ENCODE measurements at places on chromosomes 2 and 18. TPM values are rescaled to one million over a fixed set of nuclear protein-coding genes. Genes with fewer than 3 reads are reported as not detected.

DNA sequence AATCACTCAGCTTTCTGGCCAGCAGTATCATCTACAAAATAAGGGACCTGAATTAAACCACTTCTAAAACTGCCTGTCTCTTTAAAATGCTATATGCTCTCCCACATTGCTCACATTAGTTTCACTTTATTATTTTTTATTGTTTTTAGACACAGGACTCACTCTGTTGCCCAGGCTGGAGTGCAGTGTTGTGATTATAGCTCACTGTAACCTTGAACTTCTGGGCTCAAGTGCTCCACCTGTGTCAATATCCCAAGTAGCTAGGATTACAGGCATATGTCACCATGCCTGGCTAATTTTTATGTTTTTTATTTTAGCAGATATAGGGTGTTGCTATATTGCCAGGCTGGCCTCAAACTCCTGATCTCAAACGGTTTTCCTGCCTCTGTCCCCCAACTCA is 591.3 kb upstream of the ZNF804A start:
- DNase-seq, result no peak

- DNase-seq, result no peak
Measured at GRCh38 chr2:54013996-54014395, 43.2 kb upstream of the PSME4 start.

LOXHD1 gene
- total RNA-seq, result not detected

CHRND gene
- total RNA-seq, result not detected

DNA sequence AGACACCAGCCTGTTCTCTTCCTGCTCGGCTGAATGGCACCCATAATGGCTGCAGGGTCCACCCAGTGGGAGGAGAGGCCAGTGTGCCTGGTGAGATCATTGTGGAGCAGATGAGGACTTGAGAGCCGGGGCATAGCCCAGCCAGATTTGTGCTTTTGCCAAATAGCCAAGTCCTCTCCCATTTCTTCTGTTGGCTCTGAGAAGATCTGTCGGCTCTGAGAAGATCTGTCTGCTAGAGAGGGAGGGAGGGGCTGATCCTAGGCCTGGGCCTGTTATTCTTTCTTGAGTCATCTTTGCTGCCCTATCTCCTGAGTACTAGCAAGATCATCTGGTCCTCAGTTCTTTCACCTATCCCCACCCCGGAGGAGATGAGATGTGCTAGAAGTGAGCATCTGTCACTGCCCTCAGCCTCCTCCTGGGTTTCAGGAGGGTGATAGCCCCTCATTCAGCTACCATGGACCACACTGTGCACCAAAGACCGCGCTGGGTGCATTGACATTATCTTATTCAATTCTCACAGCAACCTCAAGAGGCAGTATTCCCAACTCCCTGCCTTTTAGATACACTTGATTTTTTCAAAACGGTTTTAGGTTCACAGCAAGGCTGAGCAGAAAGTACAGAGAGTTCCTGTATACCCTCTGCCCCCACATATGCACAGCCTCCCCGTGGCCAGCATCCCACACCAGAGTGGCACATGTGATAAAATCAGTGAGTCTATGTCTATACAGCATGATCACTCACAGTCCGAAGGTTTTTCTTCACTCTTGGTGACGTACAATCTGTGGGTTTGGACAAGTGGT is 98.6 kb downstream of the CAPN13 start:
- DNase-seq, result no peak

- no peak for DNase-seq
Measured at GRCh38 chr18:76741346-76741745, 81.0 kb upstream of the ZNF236 start.

DNA sequence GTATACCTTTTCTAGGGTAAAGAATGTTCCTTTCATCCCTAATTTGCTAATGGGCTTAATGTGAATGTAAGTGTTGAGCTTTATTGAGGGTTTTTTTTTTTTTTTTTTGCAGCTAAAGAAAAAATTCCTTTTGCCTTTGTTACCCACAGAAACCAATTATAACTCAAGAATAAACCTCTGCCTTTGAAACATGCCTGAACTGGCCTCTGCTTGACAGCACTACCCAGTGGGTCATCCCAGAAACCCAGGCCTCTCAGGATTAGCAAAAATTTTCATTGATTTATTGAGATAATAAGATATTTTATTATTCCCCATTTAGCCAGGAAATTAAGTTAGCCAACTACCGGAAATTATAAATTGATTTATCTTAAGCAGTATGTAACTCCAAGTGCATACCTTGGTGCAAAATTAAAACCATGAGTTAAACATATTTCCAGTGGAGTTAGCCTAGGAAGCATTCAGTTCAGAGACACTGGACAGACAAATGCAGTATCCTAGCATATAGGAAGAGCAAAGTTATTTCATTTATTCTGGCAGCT is 67.0 kb upstream of the RASGRP3 start:
- no peak for DNase-seq

CCDC68 gene
- not detected for total RNA-seq

DLX1 gene
- total RNA-seq, result not detected

GRCh38 chr18:7890075-7890474 is 323.0 kb downstream of the PTPRM start:
- DNase-seq, result no peak

DNA sequence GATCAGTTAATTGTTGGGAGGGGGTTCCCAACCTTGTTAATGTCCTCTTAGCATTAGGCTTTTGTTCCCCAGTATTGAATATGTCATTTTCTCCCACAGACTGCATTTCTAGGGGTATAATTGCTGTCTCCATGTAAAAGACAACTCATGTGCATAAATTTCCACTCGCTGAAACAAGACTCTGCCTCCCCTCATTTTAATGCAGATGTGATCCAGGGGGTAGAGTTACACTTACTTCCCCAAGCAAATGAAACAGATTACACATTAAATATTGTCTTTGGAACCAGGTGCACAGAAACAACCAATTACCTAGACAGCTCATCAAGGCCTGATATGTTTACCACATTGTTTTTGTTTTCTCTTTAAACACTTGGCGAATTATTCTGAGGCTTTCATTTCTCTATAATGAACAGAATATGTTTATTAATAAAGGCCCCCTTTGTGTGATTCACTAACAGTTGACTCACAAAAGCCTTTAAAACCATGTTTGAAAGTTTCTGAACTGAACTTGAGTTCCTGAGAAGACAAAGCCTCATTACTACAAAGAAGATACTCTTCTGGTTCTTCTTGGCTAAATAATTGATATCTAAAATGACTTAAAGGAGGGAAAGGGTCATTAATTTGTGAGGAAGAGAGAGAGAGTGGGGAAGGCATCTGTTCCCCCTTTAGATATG is 15.0 kb upstream of the ACVR1 start:
- no peak for DNase-seq

DNA sequence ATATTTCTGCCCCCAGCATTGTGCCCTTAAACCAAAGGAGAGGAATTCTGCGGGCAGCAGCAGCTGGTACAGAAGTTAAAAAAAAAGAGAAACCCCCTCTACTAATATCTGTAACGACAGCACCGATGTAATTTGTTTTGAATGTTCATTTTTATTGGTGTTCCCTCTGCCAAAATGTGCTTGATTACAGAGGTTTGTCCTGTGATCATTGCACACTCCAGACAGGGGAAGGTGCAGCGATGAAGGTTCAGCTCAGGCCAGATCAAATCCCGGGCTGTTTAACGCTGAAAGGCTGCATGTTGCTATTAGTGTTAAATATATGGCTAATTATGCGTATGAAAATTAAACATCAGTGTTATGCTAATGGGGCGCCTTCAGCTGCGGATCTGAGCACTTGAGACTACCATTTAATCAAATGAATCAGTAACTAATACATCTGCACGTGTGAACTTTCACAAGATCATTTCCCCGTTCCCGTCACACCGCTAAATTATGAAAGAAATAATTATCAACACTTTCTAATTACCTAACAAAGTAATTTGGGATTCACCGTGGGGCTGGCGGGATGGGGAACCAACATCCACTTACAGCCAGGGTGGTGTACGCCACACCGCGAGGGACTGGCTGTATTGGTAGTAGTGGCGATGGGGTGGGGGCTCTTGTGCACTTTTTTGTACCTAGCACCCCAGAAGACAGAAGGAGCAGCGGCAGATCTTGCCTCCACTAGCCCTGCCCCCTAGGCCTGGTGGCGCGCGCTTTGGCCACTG is 1.5 kb upstream of the DLX1 start:
- peak; percentile 35 for DNase-seq

- no peak for DNase-seq
Measured at GRCh38 chr2:143617803-143618415, 488.7 kb downstream of the ARHGAP15 start.

APOB gene
- total RNA-seq, result 0.34 TPM

POTEI gene
- total RNA-seq, result 1.8 TPM

DNA sequence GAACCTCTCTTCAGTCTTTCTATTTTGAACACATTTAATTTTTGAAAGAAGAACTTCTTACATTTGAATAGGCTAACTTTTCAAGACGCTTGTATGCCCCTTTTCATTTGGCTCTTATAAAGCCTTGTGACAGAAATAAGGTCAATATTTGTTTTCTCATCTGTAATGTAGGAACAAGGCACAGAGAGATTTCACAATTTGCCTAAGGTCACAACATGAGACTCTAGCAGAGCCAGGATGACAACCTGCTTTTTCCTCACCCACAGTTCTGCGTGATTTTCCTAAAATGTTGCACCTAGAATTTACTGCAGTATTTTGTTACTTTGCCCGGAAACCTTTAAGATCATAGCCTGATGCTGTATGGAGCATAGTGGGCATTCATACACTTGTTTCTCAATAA is 67.4 kb downstream of the TXNL1 start:
- no peak for DNase-seq

C2orf72 gene
- total RNA-seq, result 2.4 TPM

- DNase-seq, result no peak
Measured at GRCh38 chr2:40062381-40062780, 283.3 kb upstream of the THUMPD2 start.

GRCh38 chr18:70321616-70322015 is 32.8 kb downstream of the SOCS6 start:
- no peak for DNase-seq

DNAJB2 gene
- 35.0 TPM for total RNA-seq

DNA sequence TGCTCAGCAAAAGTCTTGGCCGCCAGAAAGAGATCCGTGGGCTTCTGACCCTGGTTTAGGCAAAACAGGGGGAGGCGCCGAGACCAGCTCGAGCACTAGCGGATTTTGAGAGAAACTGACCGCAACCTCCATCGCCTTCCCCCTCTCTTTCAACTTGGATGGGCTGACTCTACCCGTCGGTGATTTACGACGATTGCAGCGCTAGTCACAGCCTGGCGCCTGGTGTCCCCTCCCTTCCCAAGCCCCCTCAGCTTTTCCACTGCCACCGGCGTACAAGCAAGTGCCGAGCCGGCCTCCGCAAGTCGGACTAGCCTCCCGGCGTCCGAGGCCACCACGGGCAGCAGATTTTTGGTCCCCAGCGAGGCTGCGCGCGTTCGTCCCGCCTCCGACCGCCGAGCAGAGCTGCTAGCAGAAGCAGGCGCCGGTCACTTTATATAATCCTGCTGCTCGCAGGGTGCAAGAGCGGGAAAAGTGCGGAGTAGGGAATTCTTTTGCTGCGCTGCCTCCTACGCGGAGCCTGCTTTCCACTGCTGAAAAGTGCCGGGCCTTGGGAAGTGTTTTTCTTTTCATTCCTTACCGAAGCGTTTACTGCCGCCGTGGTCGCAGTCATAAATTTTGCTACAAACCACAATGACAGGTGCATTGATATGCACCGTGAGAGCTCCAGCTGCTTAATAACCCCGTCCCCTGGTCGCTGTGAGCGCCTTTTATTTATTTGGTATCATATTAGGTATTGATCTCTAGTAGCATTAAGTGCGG is 7.7 kb downstream of the HOXD3 start:
- peak; percentile 53 for DNase-seq

- no peak for DNase-seq
Measured at GRCh38 chr2:11414372-11415124, 51.4 kb downstream of the E2F6 start.

DNA sequence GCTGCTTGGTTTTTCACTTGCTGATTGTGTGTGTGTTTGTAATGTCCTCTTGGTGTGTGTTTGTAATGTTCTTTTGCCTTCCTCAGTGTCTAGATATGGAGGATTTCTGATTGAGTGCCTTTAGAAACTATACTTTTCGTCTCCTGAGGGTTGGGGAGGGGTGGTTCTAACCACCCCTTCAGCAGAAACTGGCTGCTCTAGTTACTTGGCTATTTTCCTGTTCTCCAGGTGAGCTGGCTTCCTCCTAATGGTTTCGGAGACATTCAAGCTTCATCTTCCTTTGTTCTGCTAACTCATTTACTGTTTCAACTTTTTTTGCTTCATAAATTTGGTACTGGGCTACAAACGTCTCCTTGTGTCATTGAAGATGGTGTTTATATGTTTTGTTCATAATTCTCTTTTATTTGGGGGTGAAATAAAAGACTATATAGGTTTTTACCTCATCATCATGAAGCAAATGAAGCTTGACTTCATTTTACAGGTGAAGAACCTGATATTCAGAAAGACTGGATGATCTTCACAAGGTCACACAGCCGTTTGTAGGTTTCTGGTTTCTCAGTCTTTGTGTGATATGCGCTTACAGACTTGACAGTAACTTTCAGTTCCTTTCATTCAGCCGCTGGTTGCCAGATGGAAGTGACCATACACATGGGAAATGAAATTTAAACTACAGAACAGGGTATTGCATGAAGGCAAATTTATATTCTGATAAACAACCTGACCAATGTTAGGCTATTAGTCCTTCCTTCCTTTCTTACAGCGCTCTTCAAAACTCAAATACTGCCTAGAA is 238.5 kb downstream of the GALR1 start:
- DNase-seq, result no peak

GRCh38 chr18:34758378-34758948 is 48.4 kb downstream of the DTNA start:
- no peak for DNase-seq

REG1B gene
- total RNA-seq, result not detected

DNA sequence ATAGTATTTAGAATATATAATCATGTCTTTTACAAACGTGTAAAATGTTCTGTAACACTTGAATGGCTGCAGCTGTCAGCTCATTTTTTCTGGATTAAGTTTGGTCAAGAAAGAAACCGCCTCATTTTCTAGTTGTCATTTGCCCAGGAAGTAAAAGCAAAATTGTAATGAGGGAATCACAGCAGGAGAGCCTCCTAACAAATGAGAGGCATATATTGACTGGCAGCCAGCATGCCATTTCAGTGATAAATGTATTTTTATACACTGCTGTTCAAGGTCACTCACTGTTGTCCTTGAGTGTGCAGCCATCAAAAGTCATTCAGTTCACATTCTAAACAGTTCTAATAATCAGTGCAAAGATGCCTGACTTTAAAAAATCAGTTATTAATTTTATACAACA is 144.3 kb upstream of the BOD1L2 start:
- DNase-seq, result no peak

KIAA2012 gene
- total RNA-seq, result not detected

DNA sequence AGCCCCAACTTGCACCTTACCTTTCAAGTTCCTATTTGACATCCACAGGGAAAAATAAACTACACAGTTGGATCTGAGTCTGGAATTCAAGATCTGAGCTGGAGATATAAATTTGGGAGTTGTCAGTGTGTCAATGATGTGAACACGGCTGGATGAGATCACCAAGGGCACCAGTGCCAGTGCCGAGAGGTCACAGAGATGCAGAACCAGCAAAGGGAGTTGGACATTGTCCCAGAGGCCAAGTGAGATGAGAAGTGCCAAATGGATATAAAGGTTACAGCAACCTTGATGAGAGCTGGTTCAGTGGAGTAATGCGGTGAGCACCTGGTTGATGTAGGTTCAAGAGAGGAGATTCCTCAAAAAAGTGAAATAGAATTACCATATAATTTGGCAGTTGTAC is 24.8 kb downstream of the LRRFIP1 start:
- DNase-seq, result no peak

ALPI gene
- total RNA-seq, result not detected

Measured in neural progenitor cell (in vitro differentiated cells).